ENCODE measurements at places on chromosomes 1 and 21. TPM values are rescaled to one million over a fixed set of nuclear protein-coding genes. Genes with fewer than 3 reads are reported as not detected.

DNA sequence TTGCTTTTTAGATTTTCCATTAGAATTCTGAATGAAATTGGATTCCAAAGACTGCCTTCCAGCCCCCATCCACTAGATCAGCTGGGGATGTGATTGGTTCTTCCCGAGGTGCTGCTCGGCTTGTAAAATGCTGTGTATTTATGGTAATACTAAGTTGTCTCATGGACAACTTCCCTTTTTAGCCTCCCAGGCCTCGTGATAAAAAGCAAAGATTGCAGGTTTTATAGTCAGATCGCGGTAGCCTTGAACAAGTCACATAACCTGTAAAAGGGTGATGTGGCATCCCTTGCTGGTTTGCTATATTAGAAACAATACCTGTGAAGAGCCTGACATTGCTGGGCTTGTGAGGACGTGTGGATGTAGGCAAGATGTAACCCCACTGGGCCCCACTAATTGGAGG lies 10.4 kb downstream of the MUL1 start:
- no peaks in the 10 kb centered on the region for H3K4me1 ChIP-seq
- no peaks in the 10 kb centered on the region for H3K36me3 ChIP-seq

The IVL gene
- total RNA-seq, result not detected

The CFHR2 gene
- total RNA-seq, result not detected

- H3K27me3 ChIP-seq, result no peaks in the 10 kb centered on the region
- H3K4me1 ChIP-seq, result peaks cover 7% of the 10 kb centered on the region
- no peak overlapping the region for H3K4me3 ChIP-seq
Measured at GRCh38 chr1:7584643-7585042, 186.5 kb upstream of the VAMP3 start.

The MROH9 gene
- total RNA-seq, result not detected

GRCh38 chr1:64546013-64546412 lies 76.1 kb downstream of the CACHD1 start:
- no peak overlapping the region for H3K4me3 ChIP-seq
- peak overlapping the region; percentile 33 for H3K27ac ChIP-seq
- H3K27me3 ChIP-seq, result no peaks in the 10 kb centered on the region

The RNF186 gene
- 0.59 TPM for total RNA-seq

The FCGR3B gene
- total RNA-seq, result 1.6 TPM

DNA sequence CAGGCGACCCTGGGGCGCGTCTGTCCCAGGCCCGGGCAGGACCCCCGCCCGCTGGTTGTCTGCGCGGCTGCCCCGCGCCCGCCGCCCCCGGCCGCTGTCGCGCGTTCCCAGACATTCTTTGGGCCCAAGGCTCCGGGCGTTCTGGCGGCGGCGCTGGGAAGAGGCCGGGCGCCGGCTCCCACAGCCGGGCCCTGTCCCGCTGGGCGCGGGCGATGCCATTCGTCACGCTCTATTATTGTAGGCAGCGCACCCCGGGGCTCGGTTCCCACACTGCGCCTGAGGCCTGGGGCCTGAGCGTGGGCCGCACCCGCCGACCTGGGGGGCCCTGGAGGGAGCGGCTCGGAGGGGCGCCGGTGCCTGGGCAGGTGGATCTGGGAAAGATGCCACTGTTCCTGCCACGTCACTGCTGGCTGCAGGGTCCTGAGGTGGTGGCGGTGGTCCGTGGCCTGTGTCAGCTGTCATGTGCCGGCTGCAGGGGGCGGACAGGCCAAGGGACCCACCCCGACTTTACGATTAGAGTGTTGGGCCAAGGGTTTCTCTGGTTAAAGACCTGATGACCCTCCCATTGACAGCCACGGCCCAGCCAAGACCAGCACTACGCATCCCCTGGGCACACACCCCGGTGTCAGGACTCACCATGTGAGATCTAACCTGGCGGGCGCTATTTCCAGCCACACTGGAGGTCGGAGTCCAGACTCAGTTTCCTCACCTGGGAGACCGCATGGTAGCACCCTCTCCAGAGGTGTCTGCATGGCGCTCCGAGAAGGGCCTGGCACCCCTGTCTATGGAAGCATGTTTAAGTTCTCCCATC lies 55.1 kb upstream of the ADARB1 start:
- peaks cover 2% of the 10 kb centered on the region for H3K4me1 ChIP-seq
- H3K27me3 ChIP-seq, result no peaks in the 10 kb centered on the region
- no peak overlapping the region for H3K27ac ChIP-seq
- peak; percentile 24 for DNase-seq
- no peaks in the 10 kb centered on the region for H3K36me3 ChIP-seq

The CELA3A gene
- not detected for total RNA-seq

DNA sequence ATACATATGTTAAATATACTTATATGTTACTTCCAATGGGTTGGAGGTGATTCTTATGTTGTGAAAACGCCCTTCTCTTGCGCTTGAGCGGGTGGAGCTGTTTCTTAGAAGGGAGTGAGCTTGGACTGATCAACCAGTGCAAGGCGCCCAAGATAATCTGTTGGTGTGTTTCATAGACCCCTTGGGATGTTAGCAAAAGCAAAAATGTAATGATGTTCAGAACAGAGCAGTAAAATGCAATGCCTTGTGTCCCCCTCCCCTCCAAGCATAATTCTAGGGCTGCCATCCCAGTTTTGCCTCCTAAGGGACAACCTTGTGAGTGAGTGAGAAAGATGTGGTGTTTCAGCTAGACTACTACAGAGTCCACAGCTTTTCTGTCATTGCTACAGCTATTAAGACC lies 6.2 kb upstream of the CD34 start:
- H3K36me3 ChIP-seq, result no peaks in the 10 kb centered on the region
- H3K27ac ChIP-seq, result no peak overlapping the region
- H3K4me3 ChIP-seq, result no peak overlapping the region
- H3K27me3 ChIP-seq, result no peaks in the 10 kb centered on the region
- H3K4me1 ChIP-seq, result no peaks in the 10 kb centered on the region
- DNase-seq, result no peak

The NPR1 gene
- 50.7 TPM for total RNA-seq

The PGLYRP4 gene
- total RNA-seq, result not detected

DNA sequence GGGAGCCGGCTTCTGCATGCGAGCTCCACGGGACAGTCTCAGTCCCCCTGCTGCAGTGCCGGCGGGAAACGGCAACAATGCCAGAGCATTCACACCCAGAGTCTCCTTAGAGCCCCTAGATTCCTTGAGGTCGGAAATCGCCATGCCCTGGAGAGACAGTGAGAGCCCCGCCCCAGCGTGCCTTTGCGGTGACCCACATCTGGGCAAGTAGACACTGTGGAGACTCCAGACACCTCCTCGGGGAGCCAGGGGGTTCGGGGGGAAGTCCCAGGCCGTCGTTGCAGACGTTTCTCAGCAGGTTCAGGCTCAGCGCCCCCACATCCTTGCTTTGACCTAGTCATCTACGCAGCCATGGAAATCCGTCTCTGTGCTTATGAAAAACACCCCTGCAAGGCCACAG lies 81.3 kb upstream of the ARHGEF16 start:
- no peaks in the 10 kb centered on the region for H3K36me3 ChIP-seq
- H3K4me3 ChIP-seq, result no peak overlapping the region
